GM10248 (cell line): ENCODE measurements at places on chromosomes 5 and 9.

- no peak for DNase-seq
Observed at GRCh38 chr5:152177626-152178349, 227.3 kb downstream of the NMUR2 start.

DNA sequence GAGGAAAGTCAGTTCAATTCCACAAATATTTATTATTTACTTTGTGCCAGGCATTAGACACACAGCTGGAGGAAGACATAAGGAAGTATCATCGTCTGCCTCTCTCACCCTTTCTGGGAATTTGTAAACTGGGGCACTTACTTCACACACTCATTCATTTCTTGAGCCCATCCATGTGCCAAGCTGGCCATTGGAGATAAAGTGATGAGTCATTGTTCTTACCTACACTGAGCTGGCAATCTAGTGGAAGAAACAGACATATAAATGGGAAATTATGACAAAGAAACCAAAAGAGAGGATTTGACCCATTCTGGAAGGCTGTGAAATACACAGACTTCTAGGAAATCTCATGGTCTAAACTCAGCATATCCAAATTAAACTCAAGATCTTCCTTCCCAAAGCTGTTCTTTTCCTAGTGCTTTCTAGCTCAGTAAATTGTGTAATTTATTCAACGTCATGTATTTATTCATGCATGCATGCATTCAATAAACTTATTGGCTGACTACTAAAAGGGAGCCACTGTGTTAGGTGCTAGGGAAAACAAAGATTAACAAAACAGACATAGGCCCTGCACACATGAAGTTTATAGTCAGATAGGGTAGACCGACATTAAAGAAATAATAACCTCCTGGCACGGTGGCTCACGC, 65.3 kb downstream of the SH3RF2 start:
- no peak for DNase-seq

DNA sequence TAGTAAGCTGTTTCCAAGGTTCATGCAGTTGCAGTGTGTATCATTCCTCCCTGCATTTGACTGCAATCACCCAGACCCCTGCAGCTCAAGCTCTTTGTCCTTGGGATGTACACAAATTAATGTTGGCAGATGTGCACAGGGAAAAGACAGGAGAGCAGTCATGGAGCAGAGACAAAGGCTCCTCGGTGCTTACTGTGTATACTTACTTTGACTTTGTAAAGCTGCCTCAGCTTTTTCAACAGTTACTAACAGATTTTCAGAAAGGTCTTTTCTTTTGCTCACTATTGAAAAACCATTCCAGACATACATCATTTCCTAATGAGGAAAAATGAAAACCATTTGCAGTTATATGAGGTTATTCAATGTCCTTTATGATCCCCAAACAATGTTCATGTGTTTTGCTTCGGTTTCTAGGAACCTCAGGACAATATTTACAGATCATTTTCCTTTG, 124.9 kb downstream of the TTC39B start:
- no peak for DNase-seq

DNA sequence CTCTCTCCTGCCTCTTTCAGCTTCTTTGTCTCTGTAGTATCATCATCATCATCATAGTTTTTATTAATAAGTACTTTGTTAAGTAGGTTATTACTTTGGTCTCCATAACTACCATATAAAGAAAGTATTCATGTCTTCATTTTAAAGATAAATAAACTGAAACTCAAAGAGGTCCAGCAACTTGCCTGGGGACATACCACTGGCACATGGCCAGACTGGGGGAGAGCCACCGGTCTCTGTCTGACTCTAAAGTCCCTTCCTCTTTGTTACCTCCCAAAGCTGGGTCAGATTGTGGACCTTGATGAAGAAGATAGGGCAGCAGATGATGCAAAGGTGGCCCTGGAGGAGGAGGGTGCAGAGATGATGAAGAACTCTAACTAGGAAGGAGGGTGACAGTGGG, 8.5 kb downstream of the CDX1 start:
- DNase-seq, result no peak

GRCh38 chr5:159043590-159043989, 56.1 kb downstream of the EBF1 start:
- DNase-seq, result no peak

DNA sequence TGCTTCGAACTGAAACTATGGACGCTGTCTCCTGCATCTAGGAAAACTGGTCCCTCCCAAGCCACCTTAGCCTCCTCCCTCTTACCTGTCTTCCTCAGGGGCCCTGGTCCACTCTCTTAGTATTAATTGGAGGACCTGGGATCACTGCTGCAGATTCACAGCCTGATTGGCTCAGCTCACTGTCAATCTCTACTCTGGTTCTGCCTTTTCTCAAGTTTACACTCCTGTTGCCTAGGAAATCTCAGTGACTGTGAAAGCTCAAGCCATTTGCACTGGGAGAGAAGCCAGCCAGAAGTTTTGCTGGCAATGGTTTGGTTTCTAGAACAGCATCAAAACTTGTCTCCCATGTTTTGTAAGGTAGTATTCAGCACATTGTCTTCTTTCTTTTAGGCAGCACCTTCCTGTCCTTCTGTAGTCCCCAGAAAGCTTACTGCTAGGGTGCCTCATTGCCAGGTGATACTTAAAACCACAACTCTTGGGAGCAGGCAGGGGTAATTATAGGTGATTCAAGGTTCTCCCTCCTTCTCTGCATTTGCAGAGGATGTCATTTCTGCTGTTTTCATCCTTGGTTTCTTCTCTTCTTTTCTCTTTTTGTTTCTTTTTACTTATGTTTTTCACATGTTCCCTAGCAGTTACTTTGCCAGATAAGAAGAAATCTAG, at the start of gene CAPSL:
Gene CAPSL, minus strand, starts transcription at position 55 of the 660 bp plus-strand sequence. CDS start 17,502 bp downstream, outside the sequence.
- no peak for DNase-seq

DNA sequence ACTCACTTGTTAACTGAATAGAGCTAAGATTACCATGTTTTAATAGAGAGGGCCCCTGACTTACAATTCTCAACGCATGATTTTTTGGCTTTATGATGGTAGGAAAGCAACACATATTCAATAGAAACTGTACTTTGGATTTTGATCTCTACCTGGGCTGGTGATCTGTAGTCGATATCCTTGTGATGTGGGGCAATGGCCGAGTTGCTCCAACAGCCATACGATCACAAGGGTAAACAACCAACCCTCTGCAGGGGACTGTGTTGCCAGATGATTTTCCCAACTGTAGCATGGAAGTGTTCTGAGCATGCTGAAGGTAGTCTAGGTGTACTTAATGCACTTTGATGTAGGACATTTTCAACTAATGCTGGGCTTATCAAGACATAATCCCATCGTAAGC, 36.5 kb downstream of the NSUN2 start:
- no peak for DNase-seq

GRCh38 chr5:98630621-98631020, 142.8 kb upstream of the RGMB start:
- DNase-seq, result no peak

GRCh38 chr9:126049088-126049487, 277.5 kb upstream of the MVB12B start:
- DNase-seq, result no peak

DNA sequence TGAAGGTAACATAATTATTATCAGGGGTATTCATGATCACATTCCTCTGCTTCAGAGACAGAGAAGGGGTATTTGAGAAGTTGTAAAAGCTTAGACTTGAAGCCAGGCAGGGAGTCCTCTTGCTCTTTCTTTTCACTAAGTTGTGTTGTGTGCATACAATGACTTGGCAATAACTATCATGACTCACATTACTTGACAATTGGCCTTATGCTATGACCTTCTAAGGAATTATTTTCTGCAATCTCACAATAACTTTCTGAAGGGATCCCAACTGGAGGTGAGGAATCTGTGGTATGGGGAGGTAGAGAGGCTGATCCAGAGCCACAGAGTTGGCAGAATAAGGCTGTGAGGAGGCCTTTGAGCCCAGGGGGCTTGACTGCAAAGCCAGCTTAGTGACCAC, 622.3 kb downstream of the MTRR start:
- DNase-seq, result no peak

- no peak for DNase-seq
Observed at GRCh38 chr5:1885868-1886845, 3.4 kb upstream of the IRX4 start.
